CD8-positive, alpha-beta T cell (primary cell): ENCODE measurements at places on chromosomes 7 and 10.

DNA sequence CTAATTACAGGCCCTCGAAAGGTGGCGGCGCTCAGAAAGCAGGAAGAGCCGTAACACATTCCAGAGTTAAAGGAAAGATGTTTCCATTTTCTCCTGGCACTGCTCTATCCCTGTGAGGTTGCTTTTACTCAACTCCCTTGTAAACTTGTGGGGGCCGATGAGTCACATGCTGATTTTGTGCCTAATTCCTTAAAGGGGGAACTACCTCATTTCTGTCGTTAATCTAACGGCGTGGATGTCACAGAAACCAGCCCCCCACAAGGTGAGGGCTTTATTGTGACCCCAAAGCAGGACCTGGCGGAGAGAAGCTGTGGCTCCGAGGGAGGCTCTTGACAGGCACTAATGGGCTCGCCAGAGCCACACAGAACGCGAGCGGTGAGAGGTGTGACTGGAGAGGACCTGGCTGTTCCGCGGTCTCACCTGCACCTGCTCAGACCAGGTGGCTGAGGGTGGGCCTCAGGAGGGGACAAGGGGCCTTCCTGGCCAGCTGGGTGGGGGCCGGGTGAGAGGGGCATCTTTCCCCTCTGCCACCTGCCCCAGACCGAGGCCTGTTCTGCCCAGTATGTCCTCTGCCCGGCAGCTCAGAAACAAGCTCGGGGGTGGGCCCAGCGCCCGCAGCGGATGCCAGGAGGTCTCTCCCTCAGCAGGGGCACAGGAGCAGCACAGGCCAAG lies 50.9 kb downstream of the CALML3 start:
- no peak for DNase-seq

DNA sequence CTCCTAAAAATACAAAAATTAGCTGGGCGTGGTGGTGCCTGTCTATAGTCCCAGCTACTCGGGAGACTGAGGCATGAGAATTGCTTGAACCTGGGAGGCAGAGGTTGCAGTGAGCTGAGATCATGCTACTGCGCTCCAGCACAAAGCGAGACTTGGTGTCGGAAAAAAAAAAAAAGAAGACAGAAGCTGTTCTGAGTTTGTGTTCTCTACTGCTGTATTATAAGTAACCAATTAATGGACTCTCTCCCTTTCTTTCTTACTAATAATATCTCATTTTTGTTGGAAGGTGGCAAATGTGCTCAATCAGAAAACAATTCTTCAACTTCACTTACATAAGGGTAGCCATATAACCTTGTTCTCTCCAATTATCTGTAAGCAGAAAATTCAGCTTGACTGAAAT lies 7.4 kb downstream of the NT5C3A start:
- DNase-seq = no peak

DNA sequence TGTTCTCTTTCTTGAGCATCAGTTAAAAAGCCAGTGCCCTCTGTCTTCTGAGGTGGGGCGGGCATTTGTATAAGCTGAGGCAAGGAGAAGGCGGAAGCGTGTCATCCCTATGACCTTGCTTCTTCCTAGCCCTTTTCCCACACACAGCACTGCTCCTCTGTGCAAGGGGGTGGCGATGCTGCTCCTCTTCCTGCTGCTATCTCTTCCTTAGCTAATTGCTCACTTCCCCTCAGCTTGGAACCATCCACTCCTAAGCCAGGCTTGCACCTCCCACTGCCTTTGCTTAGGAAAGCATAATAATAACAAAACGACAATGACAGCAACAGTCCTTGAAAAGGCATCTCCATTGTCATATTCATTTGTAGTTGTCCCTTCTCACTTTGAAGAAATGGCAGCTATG lies 366.9 kb downstream of the PHTF2 start:
- DNase-seq = no peak

- no peak for DNase-seq
Observed at GRCh38 chr10:113168584-113168983, 218.5 kb downstream of the TCF7L2 start.

DNA sequence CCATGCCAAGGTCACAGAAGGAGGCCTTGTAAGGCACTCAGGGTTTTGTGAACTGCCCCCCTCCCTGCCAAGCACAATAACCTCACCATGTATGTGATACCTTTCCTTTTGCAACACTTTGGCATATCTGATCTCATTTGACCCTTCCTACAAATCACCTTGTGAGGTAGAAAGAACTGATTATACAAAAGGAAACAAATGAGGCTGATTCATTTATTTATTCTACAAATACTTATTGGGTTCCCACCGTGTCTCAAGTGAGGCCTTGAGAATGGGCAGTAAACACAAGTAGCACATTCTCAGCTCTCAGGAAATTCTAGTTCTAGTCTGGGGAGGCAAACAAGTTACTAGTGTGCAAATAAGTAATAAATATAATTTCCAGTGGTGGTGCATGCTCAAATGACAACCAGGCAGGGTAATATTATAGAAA lies 19.6 kb downstream of the PLCE1 start:
- DNase-seq = no peak
